Activated CD8-positive, alpha-beta memory T cell treated with anti-CD3 and anti-CD28 coated beads for 4 hours (primary cell): ENCODE measurements at places on chromosomes 3 and 15.
A peak's percentile ranks its signal among the peaks of the same experiment; 100 is the strongest.

DNA sequence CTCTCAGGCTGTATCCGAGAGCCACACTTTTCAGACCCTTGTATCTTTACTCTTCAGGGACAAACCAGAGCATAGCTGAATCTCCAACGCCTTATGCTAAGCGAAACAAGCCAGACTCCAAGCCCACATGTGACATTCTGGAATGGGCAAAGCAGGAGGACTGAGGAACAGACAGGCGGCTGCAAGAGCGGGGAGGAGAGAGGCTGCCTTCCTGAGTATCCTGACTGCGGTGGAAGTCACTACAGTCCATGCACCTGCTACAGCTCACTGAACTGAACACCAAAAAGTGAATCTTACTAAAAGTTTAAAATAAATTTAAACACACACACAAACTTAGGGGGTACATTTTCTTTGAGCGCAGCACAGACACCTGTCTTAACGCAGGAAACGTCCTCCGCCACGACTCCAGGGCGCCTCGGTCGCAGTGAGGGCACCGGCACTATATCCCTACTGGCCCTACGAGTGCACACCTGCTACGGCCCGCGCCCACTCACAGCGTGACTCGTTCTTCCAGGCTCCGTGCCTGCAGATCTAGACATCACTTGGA lies 1.4 kb downstream of the CYFIP1 start:
- no peak for DNase-seq

- DNase-seq, result no peak
Measured at GRCh38 chr15:58932710-58933280, 684 bp downstream of the SLTM start.

DNA sequence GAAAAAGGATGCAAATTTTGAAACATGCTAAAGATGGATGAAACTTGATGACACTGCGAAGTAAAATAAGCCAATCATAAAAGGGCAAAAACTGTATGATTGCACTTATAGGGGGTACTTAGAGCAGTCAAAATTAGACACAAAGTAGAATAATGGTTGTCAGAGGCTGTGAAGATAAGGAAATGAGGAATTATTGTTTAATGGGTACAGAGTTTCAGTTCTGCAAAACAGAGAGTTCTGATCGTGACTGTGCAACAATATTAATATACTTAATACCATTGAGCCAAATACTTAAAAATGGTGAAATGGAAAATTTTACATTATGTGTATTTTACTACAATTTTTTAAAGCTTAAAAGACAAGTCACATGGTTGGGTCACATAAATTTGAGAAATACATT lies 35.1 kb downstream of the UBE3A start:
- no peak for DNase-seq

- DNase-seq, result no peak
Measured at GRCh38 chr3:39080026-39080425, 27.4 kb downstream of the GORASP1 start.

GRCh38 chr3:168047190-168047795 lies 48.4 kb downstream of the GOLIM4 start:
- DNase-seq, result no peak

DNA sequence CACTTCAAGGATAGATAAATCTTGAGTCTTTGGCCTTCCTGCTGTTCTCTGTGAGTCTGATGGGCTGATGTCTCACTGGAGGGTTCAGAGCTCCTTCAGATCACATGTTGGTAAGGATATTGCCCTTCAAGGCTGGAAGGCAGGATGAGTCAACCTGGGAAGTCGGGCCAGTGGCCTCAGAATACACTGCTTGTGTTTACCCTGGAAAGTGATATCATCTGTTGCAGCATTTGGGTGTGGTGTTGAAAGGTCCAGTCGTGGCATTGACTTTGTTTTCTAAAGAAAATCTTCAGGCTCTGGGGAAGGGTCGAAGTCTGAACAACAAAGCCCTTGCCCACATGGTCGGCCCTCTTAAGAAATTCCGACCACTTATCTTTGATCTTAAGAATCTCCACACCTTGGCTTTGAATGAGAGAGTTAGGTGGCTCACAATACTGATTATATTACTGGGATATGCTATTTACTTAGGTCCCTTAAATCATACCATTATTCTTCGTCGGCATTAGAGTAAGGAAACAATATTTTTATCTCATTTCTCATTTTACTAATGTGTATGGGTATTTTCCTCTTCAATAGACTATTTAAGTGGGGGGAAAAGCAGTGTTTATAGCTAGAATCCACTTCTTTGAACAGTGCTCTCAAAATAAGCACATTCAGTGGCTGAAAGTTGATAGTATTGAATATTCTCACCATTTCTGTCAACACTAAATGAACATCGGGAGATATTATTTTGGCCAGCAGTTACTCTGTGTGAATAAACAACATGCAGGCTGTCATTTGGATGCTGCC lies 303.9 kb upstream of the RASGRP1 start:
- no peak for DNase-seq

DNA sequence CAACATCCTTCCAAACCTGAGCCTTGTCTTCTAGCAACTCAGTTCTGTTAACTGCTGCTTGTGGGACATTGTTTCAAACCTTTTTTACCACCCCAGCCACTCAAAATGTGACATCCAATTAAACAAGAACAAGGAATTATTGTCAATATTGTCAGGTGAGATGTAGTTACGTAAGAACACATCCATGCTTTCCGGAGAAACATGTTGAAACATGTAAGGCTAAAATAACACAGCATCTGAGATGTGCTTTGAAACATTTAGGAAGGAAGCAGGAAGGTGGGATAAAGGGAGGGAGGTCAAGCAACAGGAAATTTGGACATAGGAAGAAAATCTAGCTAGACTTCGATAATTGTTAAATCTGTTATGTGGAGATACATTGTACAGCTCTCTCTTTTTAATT lies 50.9 kb upstream of the PRICKLE2 start:
- DNase-seq, result no peak

DNA sequence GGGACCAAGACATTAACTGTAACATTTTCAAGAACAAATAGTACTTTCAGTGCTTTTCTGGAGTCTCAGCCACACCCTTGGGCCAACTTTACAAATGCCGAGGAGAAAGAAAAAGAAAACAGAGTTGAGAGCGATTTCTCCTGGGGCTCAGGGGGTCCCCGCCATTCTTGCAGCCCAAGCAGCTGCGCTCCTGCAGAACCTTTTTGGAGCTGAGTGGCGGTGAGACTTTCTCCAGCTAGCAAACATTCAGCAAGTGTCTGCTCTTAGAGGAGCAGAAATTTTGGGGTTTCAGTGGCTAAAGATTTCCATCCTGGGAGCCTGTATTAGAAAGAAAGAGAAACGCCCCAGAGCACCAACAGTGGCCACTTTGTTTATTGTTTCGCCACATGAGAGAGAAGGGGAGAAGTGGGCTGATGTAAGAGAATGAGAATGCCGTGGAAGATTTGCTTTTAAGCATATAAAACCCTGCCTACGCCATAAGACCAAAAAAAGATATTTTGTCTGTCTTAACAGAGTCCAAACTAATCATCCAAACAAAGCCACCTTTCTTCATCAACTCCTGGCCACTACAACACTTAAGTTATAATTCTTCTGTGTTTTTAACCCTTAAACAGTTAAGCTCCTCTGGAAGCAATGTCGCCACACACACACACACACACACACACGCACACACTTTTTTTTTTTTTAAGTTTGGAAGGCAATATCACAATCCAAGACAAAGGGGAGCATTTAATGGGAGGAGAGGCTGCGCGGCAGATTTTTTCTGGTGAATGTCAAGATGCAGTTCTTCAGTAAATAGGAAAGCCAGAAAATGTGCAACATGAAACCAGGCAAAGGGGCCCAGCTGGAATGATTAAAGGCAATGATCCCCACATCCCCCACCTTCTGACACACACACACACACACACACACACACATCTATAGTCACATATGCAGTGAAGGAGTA lies 19.2 kb downstream of the EID1 start:
- DNase-seq, result no peak

GRCh38 chr3:67083277-67083676 lies 85.2 kb downstream of the KBTBD8 start:
- DNase-seq, result peak; percentile 33

- no peak for DNase-seq
Measured at GRCh38 chr15:39279311-39279710, 301.6 kb upstream of the THBS1 start.

DNA sequence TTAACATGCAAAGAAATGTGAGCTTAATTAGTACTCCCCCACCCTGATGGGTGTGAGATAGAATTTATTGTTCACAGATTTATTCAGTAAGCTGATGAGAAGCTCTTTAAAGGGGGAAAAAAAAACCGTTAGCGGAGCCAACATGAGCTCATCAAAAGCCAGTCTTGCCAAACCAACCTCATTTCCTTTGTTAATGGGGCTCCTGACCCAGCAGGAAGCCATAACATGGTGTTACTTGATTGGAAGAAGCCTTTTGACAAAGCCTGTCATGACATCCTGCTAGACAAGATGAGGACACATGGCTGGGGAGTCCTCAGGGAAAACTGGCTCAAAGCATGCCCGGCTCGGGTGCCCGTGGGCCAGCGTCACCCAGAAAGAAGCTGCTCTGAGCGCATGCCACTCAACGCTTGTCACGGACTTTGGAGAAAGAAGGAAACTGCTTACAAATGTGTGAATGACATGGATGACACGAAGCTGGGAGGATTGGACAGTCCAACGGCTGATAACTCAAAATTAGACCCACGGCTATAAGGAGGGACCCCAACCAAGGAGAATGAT lies 64.6 kb downstream of the SLCO2A1 start:
- DNase-seq, result no peak

DNA sequence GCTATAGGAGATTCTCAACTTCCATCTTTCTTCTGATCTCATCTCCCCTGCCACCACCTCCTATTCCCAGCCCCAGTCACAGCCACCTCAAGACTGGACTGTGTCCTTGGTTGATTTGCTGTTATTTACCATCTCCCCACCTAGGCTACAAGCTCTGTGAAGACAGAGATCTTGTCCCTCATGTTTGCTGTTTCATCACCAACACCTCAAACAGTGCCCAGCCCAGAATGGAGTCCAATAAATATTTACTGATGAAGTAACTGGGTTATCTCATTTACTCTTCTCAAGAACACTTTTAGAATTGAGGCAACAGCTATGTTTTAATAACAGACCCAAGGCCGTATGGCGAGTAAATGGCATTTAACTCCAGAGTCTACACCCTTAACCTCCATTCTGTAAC lies 29.1 kb upstream of the ARHGEF3 start:
- no peak for DNase-seq

DNA sequence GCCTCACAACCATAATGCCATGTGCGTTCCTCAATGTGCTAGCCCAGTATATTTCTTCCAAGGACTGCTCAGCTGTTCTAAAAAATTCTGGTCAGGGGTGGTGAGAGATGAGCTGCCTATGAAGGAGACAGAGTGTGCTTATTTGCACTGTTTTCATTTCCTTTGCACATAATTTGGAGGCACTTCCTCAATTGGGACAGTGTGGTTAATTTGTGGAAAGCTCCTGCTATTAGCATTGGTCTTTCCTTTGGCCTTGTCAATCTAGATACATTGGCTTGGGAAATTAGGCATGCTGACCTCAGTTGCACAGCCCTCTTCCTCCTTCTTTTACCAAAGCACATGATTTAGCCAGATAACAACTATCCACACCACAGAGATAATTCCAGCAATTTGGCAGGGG lies 9.4 kb downstream of the FAM81A start:
- DNase-seq, result no peak

DNA sequence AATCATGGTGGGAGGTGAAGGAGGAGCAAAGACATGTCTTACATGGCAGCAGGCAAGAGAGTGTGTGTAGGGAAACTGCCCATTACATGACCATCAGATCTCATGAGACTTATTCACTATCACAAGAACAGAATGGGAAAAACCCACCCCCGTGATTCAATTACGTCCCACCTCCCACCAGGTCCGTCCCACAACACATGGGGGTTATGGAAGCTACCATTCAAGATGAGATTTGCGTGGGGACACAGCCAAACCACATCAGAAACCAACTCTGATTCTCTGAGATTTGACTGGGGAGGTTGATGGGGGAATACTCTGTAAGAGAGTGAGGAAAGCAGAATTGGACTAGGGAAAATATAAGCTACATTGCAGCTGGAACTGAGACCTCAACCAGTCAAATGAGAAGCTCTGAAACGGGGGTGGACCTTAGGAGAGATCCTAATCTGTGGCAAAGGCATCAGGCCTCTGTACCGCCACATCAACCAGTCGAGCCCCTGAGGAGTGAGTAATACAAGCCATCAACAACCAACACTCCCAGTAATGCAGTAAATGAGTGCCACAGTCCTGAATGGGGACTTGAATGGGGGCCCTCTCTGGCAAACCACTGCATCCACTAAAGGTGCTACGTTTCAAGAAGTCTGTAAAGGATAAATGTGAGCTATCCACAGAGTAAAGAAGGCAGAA lies 207.9 kb upstream of the GADL1 start:
- DNase-seq, result no peak

GRCh38 chr15:85618956-85619491 lies 175.7 kb downstream of the KLHL25 start:
- DNase-seq, result no peak

- no peak for DNase-seq
Measured at GRCh38 chr3:53167418-53168174, 6.6 kb downstream of the PRKCD start.

- no peak for DNase-seq
Measured at GRCh38 chr15:88161636-88162035, 94.9 kb downstream of the NTRK3 start.

GRCh38 chr3:111325160-111325718 lies 216.8 kb upstream of the CD96 start:
- DNase-seq, result no peak

- no peak for DNase-seq
Measured at GRCh38 chr3:71778353-71778752, 6.6 kb downstream of the PROK2 start.

DNA sequence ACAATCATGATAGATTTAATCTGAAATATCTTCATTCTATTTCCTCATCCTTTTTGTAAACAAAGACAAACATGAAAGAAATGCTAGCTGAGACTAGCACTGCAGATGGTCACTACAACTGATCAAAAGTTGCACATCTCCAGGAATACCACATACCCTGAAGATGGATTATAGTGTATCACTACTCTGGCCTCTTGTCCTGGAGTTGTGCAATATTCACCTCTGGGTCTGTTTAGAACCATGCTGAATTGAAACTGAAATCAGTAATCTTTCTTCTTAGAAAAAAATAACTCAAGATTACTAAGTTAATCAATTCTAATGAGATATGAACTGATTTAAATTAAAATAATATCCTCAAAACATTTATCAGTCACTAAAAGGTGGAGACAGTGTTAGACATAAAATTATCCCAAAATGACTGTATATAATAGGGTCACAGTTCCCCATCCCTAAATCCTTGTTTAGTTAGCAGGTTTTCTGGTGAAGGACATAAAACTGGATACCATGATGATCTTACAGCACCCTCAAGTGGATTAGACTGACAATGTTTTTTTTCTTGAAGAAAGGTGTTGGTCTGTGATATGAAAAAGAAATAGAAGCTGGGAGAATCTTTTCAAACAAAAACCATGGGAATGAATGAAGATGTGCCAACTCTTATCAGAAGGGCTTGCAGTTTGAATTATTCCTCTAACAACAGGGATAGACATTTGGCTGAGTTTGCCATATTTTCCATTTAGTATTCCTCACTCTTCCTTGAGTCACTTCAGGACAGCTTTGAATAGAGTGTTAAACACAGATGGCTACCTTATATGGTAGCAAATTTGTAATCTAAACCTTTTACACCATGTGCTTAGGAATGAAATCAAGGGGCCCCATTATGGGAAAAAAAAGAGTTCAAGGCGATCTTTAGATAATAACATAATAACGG lies 7.1 kb upstream of the TTC14 start:
- no peak for DNase-seq
